Motor neuron (in vitro differentiated cells): ENCODE measurements at places on chromosomes 3 and 15.

- ATAC-seq = no peak
Measured at GRCh38 chr15:81012588-81012987, 11.9 kb downstream of the TLNRD1 start.

DNA sequence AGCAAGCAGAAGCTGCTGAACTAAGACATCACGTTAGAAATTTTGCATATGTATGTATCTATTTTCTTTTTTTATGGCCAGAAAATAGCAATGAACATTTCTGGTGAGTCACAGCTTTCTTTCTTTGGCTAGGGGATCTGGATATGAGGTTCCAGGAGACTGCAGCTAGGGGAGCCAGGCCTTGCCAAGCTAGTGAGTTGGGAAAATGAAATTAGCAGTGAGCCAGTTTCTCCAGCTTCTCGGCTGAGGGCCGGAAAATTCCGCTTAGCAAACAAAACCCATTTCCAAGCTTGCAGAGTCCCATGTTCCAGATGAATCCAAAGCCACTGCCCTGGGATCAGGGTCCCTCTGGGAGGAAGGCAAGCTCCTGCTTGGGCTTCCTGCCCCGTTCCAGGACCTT, 137.6 kb downstream of the SRGAP3 start:
- no peak for ATAC-seq

DNA sequence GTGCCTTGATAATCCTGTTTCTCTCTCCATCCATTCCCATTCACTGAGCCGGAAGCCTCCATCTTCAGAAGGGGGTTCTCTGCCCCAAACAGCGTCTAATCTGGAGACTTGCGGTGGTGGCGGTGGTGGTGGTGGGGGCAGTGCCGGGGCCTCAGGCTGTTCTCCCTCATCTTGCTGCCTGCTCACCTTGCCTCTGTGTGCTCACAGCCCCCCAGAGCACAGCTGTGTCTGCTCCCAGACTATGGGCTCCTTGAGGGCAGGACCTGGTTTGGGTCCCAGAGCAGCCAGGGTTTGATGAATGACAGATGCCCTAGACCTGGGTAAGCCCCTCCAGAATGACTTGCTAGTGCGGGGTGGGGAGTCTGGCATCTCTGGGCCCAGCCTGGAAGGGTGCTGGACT, 430 bp upstream of the PSTPIP1 start:
- ATAC-seq = no peak

DNA sequence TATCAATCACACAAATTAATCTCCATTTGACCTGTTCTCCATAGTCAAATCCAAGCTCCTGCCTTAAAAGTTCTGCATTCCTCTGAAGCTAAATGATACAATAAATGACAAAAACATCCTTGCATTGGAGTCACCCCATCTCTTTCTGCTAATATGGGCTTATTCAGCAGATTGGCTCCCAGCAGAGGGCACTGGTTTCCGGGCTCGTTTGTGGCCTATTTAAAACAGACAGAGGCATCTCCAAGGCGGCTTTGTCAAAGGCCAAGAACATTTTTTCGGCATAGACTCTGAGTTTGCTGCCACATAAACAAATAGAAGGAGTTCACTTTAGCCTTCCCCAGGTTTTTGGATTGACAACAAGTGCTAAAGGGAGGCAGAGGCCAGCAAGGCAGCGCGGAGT, 204.4 kb upstream of the RASGRP1 start:
- no peak for ATAC-seq

DNA sequence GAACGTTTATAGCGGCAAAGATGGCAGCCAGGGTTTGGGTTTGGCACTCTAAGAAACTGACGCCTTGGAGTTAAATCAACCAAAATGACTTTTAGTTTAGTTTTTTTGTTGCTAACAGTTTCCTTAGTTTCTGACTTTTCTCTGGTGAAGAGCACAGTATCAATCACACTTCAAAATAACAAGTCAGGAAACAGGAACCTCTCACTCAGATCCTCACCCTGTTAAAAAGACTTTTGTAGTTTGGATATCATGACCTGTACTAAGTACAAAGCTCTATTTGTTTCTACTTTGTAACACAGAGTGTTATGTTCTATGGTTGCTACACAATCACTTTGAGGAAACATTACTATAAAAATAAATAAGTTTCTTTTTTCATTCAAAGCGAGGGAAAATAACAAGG, 51.1 kb downstream of the ATP10A start:
- no peak for ATAC-seq

DNA sequence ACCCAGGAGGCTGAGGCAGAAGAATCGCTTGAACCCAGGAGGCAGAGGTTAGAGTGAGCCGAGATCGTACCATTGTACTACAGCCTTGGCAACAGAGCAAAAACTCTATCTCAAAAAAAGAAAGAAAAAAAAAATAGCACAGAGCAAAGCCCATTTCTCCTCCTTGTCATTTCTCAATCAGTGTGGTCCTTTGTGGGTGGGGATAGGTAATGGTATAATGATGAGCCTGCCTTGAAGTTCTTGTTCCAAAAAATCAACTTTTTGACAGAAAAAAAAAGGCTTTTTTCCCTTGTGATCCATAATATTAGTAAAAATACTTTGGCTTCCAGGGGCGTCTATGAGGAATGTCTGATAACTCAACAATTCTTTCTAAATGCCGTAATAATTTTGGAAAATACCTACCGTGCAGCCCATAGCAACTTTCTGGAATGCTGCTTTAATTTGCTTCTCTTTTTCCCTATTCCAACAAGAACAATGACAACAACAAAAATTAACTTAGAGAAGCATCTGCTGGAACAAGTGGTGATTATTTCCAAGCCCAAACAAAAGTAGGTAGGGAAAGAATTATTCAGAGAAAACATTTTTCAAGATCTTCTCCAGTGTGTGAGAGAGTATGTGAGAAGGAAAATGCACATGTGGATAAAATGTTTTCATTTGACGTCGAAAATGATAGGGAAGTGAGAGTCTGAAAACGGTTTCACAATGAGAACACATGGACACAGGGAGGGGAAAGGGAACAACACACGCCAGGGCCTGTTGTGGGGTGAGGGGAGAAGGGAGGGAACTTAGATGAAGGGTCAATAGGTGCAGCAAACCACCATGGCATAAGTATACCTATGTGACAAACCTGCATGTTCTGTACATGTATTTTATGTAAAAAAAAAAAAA, 337.8 kb downstream of the RBMS3 start:
- no peak for ATAC-seq

DNA sequence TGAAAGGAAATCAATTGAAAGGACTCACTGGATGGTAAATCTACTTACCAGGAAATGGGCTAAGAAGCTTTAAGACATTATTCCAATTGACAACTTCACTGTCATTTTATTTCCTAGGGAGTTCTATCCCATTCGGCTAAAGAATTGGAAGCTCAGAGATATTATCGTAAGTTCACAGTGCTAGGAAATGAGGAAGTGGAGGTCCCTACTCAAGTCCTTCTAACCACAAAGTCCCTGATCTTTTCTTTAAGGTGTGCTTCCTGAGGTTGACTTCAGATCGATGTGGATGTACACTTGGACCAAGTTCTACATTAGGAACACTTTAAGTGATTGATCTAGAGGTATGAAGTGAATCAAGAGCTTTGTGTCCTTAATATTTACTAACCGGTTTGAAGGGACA, 63.6 kb downstream of the MDFIC2 start:
- no peak for ATAC-seq

DNA sequence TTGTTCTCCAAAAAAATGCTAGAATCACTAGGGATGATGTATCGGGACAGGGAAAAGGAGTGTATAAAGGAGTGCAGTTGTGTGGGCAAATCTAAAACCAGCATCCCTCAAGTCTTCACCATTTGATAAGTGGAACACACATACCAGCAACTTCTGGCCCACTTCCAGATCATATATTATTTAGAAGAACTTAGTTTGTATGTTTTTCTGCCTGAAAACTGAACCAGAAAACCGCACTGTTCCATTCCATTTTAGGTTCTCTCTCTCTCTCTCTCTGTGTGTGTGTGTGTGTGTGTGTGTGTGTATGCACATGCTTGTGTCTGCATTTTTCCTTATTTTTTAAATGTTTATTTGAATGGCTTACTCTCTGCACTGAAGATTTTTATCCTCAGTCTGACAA, 93.5 kb downstream of the SERPINI1 start:
- ATAC-seq = no peak
